ENCODE measurements at places on chromosomes 1 and 21. TPM values are rescaled to one million over a fixed set of nuclear protein-coding genes. Genes with fewer than 3 reads are reported as not detected.

FNDC10 gene
- total RNA-seq, result 1.1 TPM

SNIP1 gene
- 6.4 TPM for total RNA-seq

TTF2 gene
- 44.0 TPM for total RNA-seq

CATSPERE gene
- total RNA-seq, result 0.25 TPM

OR2L13 gene
- not detected for total RNA-seq

DPT gene
- total RNA-seq, result not detected

SPRTN gene
- 20.1 TPM for total RNA-seq

MACO1 gene
- 16.0 TPM for total RNA-seq

ADORA1 gene
- total RNA-seq, result 5.6 TPM

ZNF648 gene
- total RNA-seq, result not detected

SLC30A10 gene
- not detected for total RNA-seq

TTC22 gene
- total RNA-seq, result 0.15 TPM

OR2L8 gene
- total RNA-seq, result not detected

ATP1B1 gene
- total RNA-seq, result 68.2 TPM

FCGR3B gene
- not detected for total RNA-seq

ACKR1 gene
- total RNA-seq, result not detected

GJA9 gene
- not detected for total RNA-seq

SHC1 gene
- 84.5 TPM for total RNA-seq

CCDC30 gene
- not detected for total RNA-seq

WNT9A gene
- 0.37 TPM for total RNA-seq

ACTL8 gene
- 0.39 TPM for total RNA-seq

GJA4 gene
- not detected for total RNA-seq
